ENCODE measurements at places on chromosomes 13 and 19.

GRCh38 chr19:45336696-45337251 lies 3.8 kb upstream of the KLC3 start:
- no peak overlapping the region for H3K4me3 ChIP-seq
- H3K27me3 ChIP-seq, result peaks cover 6% of the 10 kb centered on the region
- H3K27ac ChIP-seq, result no peak overlapping the region
- H3K4me1 ChIP-seq, result peaks cover 4% of the 10 kb centered on the region
- DNase-seq, result no peak

GRCh38 chr19:52336117-52336790 lies at the start of gene ZNF610:
TSS of gene ZNF610 (plus strand) at chr19:52336243. CDS start at chr19:52349173, 12,930 bp downstream.
- DNase-seq, result peak; percentile 85
- H3K27ac ChIP-seq, result peak within 1 kb of the TSS; percentile 88
- H3K4me3 ChIP-seq, result peak within 1 kb of the TSS; percentile 96
- H3K4me1 ChIP-seq, result peaks cover 15% of the 10 kb centered on the region
- H3K27me3 ChIP-seq, result peaks cover 7% of the 10 kb centered on the region

DNA sequence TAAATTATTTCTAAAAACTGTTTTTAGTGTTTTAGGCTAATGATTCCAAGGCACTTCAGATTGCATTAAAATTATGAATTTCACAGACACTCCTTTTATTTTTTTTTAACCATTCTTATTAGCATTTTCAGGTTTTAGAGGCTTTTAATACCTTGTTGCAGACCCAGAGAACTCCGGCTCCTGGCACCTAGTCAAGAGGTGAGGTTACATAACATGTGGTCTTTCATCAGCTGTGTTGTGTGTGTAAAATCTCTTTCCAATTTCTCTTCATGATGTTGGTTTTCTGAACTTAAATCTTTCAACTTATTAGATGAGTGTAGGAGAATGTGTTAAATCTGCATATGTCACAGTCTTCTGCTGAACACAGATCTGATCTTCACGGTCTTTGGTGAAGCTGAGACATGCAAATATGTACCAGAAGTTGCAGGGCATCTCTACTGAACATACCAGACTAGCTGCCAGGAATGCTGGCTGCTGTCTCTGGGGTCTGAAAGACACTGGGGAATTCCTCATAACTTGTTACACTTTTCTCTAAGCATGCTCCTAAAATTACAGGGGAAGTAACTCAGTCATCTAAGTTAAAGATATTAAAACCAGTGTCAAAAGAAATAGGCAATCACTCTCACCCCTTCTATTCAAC lies 1165.3 kb downstream of the EFNB2 start:
- H3K27me3 ChIP-seq, result no peaks in the 10 kb centered on the region
- no peaks in the 10 kb centered on the region for H3K4me1 ChIP-seq
- no peak for DNase-seq
- no peaks in the 10 kb centered on the region for H3K36me3 ChIP-seq
- no peak overlapping the region for H3K4me3 ChIP-seq

- H3K27ac ChIP-seq, result no peak overlapping the region
- no peaks in the 10 kb centered on the region for H3K4me1 ChIP-seq
- H3K4me3 ChIP-seq, result no peak overlapping the region
Measured at GRCh38 chr19:18626906-18627305, 9.9 kb upstream of the KLHL26 start.

DNA sequence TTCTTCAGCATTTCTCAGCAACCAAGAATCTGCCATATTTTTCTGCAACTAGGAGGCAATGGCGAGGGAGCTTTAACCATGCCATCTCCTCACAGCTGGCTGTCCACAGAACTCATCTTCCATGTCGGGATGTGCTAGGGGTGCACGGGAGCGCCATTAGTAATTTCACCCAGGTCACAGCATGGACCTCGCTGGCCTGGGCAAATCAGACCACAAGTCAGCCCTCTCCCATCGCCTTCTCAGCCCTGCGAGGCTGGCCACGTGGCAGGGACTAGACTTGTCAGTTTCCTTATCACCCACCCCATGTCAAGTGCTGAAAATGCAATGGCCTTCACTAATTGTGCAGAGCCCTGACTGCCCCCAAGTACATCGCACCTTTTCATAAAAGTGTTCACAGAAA lies 15.7 kb downstream of the COL4A1 start:
- DNase-seq, result no peak
- H3K36me3 ChIP-seq, result peaks cover 53% of the 10 kb centered on the region
- H3K4me3 ChIP-seq, result peak overlapping the region; percentile 16
- H3K27ac ChIP-seq, result peak overlapping the region; percentile 50

GRCh38 chr19:39969266-39969665 lies 1.7 kb upstream of the PSMC4 start:
- peak overlapping the region; percentile 16 for H3K27ac ChIP-seq
- H3K36me3 ChIP-seq, result peaks cover 10% of the 10 kb centered on the region
- H3K4me1 ChIP-seq, result peaks cover 16% of the 10 kb centered on the region
- DNase-seq, result no peak
- no peak overlapping the region for H3K4me3 ChIP-seq
- H3K27me3 ChIP-seq, result peaks cover 15% of the 10 kb centered on the region

DNA sequence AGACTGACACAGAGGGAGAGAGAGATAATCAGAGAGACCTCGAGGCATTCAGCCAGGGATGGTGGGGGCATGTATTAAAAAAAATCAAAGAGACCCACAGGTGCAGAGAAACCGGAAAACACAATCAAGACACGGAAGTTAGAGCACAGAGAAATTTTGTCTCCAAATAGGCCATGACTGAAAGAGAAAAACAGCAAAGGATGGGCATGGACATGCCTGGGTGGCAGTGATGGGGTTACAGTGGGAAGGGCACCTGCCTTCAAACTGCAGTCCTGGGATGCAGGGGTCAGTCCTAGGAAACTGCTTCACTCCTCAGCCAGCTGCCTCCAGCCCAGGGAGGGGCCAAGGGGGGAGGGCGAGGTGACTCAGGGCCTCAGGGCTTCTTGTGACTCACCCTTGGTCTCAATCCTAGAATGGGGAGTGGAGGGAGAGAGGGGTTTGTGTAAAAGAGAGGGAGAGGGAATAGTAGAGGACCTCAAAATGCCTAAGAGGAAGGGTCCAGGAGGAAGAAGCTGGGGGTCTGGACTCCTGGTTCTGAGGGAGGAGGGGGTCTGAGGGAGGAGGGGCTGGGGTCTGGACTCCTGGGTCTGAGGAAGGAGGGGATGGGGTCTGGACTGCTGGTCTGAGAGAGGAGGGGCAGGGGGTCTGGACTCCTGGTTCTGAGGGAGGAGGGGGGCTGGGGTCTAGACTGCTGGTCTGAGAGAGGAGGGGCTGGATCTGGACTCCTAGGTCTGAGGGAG lies 3.6 kb upstream of the KCNN4 start:
- peaks cover 6% of the 10 kb centered on the region for H3K4me1 ChIP-seq
- H3K4me3 ChIP-seq, result peak overlapping the region; percentile 42
- H3K27me3 ChIP-seq, result peaks cover 11% of the 10 kb centered on the region
- H3K27ac ChIP-seq, result no peak overlapping the region
- no peak for DNase-seq

Measured in endothelial cell (in vitro differentiated cells).